ENCODE measurements at places on chromosomes 2 and 18. TPM values are rescaled to one million over a fixed set of nuclear protein-coding genes. Genes with fewer than 3 reads are reported as not detected.

EFR3B gene
- 1.1 TPM for total RNA-seq

ZFAND2B gene
- 27.6 TPM for total RNA-seq

ITGA6 gene
- 7.8 TPM for total RNA-seq

ANKMY1 gene
- total RNA-seq, result 20.7 TPM

NIFK gene
- total RNA-seq, result 148 TPM

SNORC gene
- total RNA-seq, result 2.1 TPM

TUBA4A gene
- 369 TPM for total RNA-seq

CASP8 gene
- 45.1 TPM for total RNA-seq

DNA sequence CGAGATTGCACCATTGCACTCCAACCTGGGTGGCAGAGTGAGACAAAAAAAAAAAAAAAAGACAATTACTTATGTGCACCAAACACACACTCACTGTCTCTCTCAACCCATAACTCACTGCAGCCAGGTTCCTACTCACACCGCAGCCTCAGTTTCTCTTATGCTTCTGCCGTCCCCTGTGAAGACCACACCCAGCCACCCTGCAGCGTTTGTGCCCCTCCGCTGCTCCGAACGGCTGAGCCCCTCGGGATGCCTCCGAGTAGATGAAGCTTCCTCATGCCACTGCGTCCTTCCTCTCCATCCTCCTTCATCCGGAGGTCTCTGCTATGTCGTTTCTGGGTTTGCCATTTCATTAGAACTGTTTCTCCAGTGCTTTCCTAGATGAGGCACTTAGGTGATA is 160.1 kb downstream of the TWIST2 start:
- DNase-seq, result no peak

DNA sequence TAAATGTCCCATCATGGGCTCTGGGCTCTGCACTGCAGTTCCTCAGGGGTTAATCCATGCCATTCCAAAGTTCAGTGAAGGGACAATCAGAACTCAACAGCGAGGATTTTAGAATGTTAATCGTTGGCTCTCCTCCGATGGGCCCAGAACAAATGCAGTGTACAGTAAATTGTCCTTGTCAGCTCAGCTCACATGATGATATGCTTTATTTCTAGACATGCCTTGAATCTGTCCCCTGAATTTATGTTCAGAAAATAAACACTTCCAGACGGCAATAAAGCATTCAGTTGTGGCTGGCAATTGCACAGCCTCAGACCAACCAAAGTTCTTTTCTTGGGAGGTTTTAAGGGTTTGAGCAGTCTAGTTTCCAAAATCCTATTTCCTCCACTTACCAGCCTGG is 981.2 kb downstream of the BCL11A start:
- no peak for DNase-seq

DNA sequence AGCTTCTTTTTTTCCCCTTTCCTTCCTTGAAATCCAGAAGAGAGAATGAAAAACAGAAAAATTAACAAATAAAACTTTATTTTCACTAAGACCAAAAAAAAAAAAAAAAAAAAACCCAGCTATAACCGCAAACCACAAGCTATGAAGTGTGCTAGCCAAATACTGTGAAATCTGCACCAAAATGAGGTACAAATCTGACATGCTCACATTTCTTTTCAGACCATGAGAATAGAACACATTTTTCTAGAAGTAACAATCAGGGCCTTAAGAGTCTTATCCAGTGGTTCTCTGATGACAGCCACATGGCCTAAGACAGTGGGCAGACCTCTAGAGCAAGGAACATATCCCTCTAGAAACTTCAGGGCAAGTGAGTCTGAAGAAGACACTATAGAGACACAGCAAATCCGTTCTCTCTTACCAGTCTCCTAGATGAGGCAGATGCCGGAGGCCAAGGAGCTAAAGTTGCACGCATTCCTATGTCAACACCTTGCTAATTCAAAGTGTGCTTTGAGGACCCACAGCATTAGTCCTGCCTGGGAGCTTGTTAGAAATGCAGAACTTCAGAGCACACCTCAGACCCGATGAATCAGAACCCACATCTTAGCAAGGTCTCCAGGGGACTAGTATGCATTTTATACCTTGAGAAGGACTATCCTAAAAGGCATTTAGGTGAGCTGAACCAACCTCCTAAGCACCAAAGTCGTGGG is 317.1 kb downstream of the MYCN start:
- no peak for DNase-seq

GRCh38 chr2:215377283-215377682 is 58.6 kb downstream of the FN1 start:
- DNase-seq, result no peak

DNA sequence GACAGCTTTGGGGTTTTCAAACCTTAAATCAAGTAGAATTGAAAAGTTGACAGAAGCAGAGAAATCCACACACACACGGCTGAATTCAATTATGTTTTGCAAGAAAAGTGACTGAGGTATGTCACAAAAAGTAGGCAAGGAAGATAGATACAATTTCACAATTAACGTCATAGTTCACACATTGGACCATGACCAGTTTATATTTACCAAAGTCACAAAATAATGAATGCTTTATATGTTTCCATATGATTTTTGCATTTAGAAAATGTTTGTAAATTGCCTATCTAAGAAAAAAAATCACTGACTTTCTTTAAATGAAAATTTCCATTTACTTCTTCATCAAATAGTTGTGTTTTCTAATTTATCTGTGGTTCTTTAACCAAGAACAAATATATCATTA is 29.4 kb upstream of the ZNF516 start:
- DNase-seq, result no peak

DNA sequence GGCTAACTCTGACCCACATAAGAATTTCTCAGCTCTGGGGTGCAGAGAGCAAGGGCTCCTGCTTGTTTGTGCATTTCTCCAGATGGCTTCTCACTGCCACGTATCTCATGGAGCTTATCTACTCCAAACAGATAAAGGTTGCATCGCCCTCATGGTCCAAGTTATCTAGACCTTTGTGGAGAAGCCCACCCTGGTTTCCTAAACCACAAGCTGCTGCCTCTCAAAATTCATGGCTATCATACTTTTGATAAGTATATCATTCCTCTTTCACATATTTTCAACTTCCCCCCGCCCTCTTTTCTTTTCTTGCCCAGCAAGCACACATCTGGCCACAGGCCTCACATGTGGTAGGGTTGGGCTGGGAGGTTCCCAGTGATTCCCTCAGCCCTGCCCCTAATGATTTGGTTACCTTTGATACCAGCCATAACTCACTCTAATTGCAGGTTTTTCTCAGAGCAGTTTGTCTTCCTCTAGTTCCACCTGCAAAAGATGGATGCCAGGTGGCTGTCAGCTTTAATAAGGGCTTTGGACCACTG is 146.0 kb downstream of the RHBDD1 start:
- no peak for DNase-seq

DNA sequence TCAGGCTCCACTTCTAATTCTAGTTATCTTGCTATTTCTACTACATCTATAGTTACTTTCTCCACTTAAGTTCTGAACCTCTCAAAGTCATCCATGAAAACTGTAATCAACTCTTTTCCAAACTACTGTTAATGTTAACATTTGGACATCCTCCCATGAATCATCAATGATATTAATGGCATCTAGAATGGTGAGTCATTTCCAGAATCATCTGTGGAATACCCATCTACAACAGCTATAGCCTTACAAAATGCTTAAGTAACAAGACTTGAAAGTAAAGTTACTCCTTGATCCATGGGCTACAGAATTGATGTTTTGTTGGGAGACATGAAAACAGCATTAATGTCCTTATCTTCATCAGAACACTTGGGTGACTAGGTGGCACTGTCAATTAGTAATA is 35.4 kb downstream of the BARD1 start:
- no peak for DNase-seq

- no peak for DNase-seq
Observed at GRCh38 chr2:222670191-222671038, 1.0 kb upstream of the MOGAT1 start.

DNA sequence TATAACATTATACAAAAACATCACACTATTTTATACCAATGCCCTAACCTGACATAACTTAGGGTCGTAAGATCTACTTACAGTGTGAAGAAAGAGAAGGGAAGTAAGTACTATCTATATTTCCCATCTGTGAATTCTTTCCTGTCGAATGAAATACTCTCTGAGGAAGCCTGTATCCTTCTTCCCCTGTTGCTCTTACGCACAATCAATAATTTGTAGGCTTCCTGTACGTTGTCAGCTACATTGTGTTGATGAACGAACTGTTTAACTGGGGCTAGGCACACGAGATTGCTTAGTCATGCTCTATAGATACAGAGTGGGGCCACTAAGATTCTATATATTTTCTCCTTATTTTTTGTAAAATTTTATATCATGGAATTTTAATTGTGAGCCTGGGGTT is 1125.0 kb upstream of the CELF4 start:
- DNase-seq, result no peak

GRCh38 chr18:49162226-49162864 is 211.6 kb upstream of the SMAD7 start:
- DNase-seq, result no peak

GRCh38 chr18:77481541-77481940 is 231.9 kb downstream of the GALR1 start:
- no peak for DNase-seq

GRCh38 chr18:47215554-47216138 is 35.8 kb downstream of the SKOR2 start:
- DNase-seq, result peak; percentile 26

GRCh38 chr2:122307763-122308162 is 552.3 kb downstream of the TSN start:
- DNase-seq, result no peak

GRCh38 chr2:200604571-200605255 is 18.9 kb downstream of the AOX1 start:
- DNase-seq, result no peak

GRCh38 chr2:2613279-2614199 is 282.5 kb upstream of the MYT1L start:
- peak; percentile 95 for DNase-seq

- DNase-seq, result no peak
Observed at GRCh38 chr2:165720511-165720910, 73.5 kb downstream of the GALNT3 start.

DNA sequence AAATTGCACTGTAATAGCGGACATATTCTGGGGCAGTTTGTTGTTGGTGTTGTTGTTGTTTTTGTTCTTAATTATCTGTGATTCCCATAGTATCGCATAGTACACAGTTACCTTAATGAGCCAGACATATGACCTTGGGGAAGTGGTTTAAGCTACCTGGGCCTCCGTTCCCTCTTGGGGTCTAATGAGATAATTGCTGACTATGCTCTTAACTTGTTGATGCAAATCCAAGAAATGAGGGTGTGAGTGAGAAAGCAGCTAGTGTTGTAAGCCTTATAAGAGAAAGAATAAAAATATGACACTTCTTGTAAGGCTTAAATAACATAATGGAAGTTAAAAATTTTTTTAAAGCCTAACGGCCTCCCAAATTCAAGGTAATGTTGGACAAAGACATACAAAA is 7.1 kb downstream of the NMI start:
- no peak for DNase-seq

GRCh38 chr18:681985-682384 is 24.5 kb downstream of the TYMS start:
- peak; percentile 76 for DNase-seq

DNA sequence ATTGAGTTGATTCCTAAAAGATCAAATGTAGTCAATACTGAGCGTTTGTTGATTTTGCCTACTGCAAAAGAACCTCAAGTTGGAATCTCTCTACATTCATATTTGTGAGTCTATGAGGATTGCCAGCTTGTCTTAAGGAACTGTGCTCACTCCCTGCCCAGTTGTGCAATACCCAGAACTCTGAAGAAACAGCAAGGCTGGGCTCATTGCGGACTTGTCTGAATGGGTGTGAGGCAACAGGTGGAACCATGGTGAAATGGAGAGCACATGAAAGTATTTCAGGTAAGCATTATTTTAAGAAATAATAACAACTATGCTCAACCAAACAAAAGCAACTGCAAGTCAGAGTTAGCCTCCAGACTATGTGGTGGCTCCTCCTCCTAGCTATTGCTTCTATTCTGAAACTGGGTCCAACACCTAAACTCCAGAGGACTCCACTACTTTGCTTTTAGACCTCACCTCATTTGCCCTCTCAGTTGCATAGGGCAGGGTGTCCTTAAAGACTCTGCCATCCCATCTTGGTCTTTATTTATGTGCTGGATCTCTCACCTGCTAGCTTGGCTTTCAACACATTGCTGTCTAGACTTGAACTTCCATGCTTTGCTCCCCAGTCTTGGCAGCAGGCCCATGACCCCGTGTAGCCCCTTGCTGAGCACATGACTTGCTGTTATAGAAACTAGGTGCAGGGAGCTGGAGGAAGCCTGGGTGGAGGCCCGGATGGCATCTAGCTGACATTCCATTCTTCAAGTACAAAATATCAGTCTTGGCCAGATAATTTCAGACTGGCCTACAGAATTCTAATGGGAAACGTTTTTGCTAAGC is 94.8 kb upstream of the ARL5A start:
- no peak for DNase-seq

GRCh38 chr2:120607506-120607905 is 128.2 kb upstream of the GLI2 start:
- no peak for DNase-seq

DNA sequence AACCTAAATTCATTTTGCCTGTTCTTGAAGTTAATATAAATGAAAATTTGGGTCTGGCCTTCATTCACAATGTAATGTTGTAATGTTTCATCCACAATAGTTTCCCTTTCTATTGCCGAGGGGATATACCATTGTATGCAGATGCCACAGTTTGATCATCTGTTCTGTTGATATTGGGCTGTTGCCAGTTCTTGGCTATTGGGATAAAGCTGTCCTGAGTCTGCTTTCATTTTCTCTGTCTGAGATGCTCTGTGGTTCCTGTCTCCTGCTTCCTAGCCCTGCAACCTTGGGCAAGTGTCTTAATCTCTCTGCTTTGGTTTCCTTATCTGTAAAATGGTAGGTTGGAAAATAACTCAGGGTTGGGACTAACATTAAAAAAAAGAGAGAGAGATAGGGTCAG is 25.2 kb downstream of the B3GNT2 start:
- no peak for DNase-seq

DNA sequence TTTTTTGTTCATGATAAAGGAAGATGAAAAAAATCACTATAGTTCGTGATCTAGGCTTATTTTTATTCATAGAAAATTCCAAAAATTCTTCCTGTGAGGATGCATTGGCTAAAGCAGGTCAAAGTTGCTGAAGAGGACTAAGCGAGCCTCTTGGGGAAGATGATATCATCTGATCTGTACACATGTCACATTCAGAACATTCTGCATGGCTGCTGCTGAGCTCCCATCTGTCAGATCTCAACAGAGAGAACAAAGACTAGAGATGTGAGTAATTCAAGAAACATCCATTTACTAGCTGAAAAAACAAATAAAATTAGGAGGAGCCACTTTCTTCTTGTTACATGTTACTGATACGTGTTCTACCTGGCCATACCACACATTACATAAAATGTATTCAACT is 518.6 kb upstream of the FSIP2 start:
- DNase-seq, result no peak
